ENCODE measurements at places on chromosomes 13 and 19. TPM values are rescaled to one million over a fixed set of nuclear protein-coding genes. Genes with fewer than 3 reads are reported as not detected.

PLPPR2 gene
- total RNA-seq, result 19.1 TPM

OVOL3 gene
- total RNA-seq, result not detected

ZNF880 gene
- total RNA-seq, result 24.8 TPM

CERS1 gene
- total RNA-seq, result 3.6 TPM

KMT5C gene
- total RNA-seq, result 9.1 TPM

DACT3 gene
- total RNA-seq, result 87.2 TPM

CBY2 gene
- not detected for total RNA-seq

FOXA3 gene
- total RNA-seq, result not detected

SHC2 gene
- 28.0 TPM for total RNA-seq

SPACA4 gene
- total RNA-seq, result not detected

TPM4 gene
- total RNA-seq, result 826 TPM

RETN gene
- not detected for total RNA-seq

TNFSF13B gene
- 2.0 TPM for total RNA-seq

FGF22 gene
- total RNA-seq, result not detected

GRCh38 chr13:106529415-106530170 lies 5.9 kb downstream of the EFNB2 start:
- H3K4me3 ChIP-seq, result no peak overlapping the region
- peak overlapping the region; percentile 90 for H3K27ac ChIP-seq
- DNase-seq, result no peak
- H3K4me1 ChIP-seq, result peaks cover 66% of the 10 kb centered on the region
- H3K27me3 ChIP-seq, result no peaks in the 10 kb centered on the region
- H3K36me3 ChIP-seq, result no peaks in the 10 kb centered on the region

- no peak overlapping the region for H3K4me3 ChIP-seq
- H3K4me1 ChIP-seq, result peaks cover 22% of the 10 kb centered on the region
- peaks cover 66% of the 10 kb centered on the region for H3K36me3 ChIP-seq
These were observed 111.1 kb downstream of the COL4A1 start for GRCh38 chr13:110195547-110196485.

DNA sequence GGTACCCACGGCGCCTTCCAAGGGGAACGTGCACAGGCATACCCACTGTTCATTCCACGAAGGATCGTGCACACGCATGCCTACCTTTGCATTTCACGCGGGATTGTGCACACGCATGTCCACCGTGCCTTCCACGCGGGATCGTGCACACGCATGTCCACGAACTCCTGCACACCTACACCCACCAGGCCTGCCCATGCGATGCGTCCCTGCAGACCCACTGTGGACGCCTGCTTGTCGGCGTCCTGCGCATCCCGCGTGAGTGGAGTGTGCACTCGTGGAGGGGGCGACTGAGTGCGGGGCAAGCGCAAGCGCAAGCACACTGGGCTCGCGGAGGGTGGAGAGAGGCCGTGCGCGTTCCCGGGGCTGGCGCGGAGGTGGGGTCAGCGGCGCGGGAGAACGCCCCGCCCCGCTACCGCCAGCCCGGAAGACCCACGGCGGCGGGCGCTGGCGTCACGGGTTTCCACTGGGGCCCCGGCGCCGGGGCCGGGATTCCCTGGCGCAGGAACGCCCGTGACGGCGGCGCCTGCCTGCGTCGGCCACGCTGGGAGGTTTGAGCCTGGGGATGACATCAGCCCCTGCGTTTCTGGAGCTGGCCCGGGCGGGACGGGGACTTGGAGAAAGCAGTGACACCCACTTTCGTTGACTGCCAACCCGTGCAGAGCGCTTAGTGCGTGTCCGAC lies 18.7 kb downstream of the GADD45B start:
- peaks cover 31% of the 10 kb centered on the region for H3K4me1 ChIP-seq
- H3K36me3 ChIP-seq, result no peaks in the 10 kb centered on the region
- peak overlapping the region; percentile 62 for H3K4me3 ChIP-seq
- DNase-seq, result peak; percentile 94
- H3K27me3 ChIP-seq, result no peaks in the 10 kb centered on the region
- peak overlapping the region; percentile 77 for H3K27ac ChIP-seq

GRCh38 chr13:71217827-71218226 lies 649.2 kb downstream of the DACH1 start:
- H3K4me1 ChIP-seq, result no peaks in the 10 kb centered on the region
- no peaks in the 10 kb centered on the region for H3K27me3 ChIP-seq
- H3K27ac ChIP-seq, result no peak overlapping the region
- H3K4me3 ChIP-seq, result no peak overlapping the region
- DNase-seq, result no peak

DNA sequence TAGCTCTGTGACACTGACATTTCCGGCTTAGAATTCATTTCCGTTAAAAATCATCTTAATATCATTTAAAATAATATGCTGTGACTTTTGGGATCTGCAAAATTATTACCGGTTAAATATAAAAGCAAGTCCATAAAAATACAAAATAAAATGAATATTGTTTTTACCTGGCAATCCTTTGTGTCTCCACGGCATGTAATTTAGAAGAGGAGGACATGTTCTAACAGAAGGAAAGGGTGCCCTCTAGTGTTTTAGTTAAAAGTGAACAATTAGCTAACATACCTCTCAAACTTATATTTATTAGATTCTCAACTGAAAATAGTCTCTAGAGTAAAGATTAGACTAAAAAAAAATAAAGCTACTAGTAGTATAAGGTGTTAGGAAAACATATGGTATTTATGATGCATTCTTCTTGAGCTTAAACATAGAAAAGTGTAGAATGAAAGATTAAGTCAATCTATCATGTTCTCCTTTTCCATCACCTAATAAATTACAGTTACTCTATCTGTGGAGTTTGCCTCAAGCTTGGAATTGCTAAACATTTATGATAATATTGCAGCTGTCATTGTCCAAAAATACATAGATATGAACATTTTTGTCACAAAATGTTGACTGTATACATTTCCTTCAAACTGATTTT lies 676.7 kb upstream of the SPRY2 start:
- H3K36me3 ChIP-seq, result no peaks in the 10 kb centered on the region
- no peaks in the 10 kb centered on the region for H3K4me1 ChIP-seq
- H3K27me3 ChIP-seq, result no peaks in the 10 kb centered on the region
- H3K27ac ChIP-seq, result no peak overlapping the region

- H3K27me3 ChIP-seq, result no peaks in the 10 kb centered on the region
- H3K4me3 ChIP-seq, result no peak overlapping the region
- DNase-seq, result no peak
- H3K36me3 ChIP-seq, result no peaks in the 10 kb centered on the region
- no peak overlapping the region for H3K27ac ChIP-seq
- no peaks in the 10 kb centered on the region for H3K4me1 ChIP-seq
These were observed 696.3 kb upstream of the SLC10A2 start for GRCh38 chr13:103762523-103762922.

DNA sequence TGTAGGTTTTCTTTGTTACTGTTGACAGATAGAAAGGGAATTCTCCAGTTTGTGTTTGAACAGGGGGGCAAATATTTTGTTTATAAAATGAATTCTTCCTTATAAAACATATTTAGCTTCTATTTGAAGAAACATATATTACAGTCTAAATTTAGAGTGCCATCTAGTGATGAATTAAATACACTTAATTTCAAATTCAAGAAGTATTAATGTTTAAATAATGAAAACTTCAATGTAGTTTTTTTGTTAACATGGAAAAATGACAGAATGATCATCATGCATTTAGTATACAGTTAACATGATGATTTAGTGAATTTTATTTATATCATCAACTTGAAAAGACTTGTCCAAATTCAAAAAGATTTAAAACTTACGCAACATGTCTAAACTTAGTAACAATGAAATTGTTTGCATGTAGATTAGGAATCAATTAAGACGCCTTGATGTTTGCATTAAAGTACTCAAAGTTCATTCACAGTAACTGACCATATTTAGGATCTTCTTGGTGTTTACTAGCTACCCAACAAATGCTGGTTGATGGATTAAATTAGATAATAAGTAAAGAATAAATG lies 765.9 kb upstream of the SLITRK1 start:
- no peak for DNase-seq
- no peaks in the 10 kb centered on the region for H3K36me3 ChIP-seq
- no peaks in the 10 kb centered on the region for H3K27me3 ChIP-seq

DNA sequence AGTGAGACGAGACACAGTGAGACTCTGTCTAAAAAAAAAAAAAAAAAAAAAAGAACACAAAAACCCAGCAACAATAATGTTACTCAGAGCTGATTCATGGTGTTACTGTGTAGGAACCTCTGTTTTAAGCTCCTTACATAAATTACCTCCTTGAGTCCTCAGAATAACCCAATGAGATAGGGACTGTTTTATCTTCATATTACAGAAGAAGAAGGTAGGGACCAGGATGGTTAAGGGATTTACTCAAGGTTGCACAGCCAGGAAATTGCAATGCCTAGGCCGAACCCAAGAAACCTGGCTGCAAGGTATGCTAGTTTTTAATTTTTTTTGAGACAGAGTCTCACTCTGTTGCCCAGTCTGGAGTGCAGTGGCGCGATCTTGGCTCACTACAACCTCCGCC lies 1.5 kb upstream of the DAND5 start:
- peak overlapping the region; percentile 86 for H3K27ac ChIP-seq
- no peak overlapping the region for H3K4me3 ChIP-seq
- no peaks in the 10 kb centered on the region for H3K27me3 ChIP-seq
- no peak for DNase-seq
- H3K36me3 ChIP-seq, result no peaks in the 10 kb centered on the region

- no peaks in the 10 kb centered on the region for H3K36me3 ChIP-seq
- H3K4me3 ChIP-seq, result no peak overlapping the region
- H3K27me3 ChIP-seq, result no peaks in the 10 kb centered on the region
These were observed 1942.7 kb downstream of the PCDH9 start for GRCh38 chr13:65287405-65287804.

DNA sequence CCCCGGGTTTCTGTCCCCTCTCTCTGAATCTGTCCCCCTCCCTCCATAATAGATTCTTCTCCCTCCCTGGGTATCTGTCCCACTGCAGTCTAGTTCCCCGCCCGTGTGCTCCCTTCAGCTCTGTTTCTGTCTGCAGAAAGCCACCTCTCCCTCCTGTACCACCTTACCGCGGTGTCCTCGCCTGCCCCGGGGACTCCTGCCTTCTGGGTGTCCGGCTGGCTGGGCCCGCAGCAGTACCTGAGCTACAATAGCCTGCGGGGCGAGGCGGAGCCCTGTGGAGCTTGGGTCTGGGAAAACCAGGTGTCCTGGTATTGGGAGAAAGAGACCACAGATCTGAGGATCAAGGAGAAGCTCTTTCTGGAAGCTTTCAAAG lies 1.3 kb downstream of the FCGRT start:
- no peak for DNase-seq
- H3K36me3 ChIP-seq, result no peaks in the 10 kb centered on the region
- H3K4me3 ChIP-seq, result peak overlapping the region; percentile 93
- peaks cover 29% of the 10 kb centered on the region for H3K4me1 ChIP-seq

- H3K36me3 ChIP-seq, result no peaks in the 10 kb centered on the region
- H3K4me1 ChIP-seq, result no peaks in the 10 kb centered on the region
- no peak overlapping the region for H3K4me3 ChIP-seq
- H3K27ac ChIP-seq, result no peak overlapping the region
These were observed 140.3 kb downstream of the DCT start for GRCh38 chr13:94339116-94339687.

DNA sequence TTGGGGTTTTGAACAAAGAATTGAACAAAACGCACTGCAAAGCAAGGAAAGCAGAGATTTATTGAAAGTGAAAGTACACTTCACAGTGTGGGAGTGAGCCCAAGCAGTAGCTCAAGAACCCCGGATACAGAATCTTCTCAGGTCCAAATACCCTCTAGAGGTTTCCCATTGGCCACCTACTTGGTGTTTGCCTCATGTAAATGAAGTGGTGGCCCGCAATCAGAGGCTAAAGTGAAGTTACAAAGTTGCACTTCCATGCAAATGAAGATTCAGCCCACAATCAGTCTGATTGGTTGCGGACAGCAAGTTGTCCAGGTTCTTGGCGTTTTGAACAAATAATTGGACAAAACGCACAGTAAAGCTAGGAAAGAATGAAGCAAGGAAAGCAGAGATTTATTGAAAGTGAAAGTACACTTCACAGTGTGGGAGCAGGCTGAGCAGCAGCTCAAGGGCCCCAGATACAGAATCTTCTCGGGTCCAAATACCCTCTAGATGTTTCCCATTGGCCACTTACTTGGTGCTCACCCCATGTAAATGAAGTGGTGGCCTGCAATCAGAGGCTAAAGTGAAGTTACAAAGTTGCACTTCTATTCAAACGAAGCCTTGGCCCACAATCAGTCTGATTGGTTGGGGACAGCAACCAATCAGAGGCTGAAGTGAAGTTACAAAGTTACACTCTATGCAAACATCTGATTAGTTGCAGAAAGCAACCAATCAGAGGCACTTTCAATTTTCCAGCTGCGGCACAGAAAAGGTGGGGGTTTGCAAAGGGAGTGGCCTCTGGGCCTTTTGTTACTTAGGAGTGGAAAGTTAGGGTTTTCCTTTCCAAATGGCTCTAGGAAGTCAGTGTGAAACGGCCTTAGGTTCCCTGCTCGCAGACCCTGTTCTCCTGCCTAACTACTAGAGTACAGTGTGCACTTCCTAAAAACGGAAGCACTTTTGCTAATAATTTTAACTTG lies 4.8 kb upstream of the TM9SF2 start:
- no peaks in the 10 kb centered on the region for H3K36me3 ChIP-seq
- DNase-seq, result peak; percentile 84
- peak overlapping the region; percentile 87 for H3K27ac ChIP-seq
- peak overlapping the region; percentile 26 for H3K4me3 ChIP-seq

GRCh38 chr13:114211446-114212157 lies 23.1 kb upstream of the CDC16 start:
- H3K4me1 ChIP-seq, result no peaks in the 10 kb centered on the region
- no peak overlapping the region for H3K27ac ChIP-seq
- no peaks in the 10 kb centered on the region for H3K27me3 ChIP-seq

DNA sequence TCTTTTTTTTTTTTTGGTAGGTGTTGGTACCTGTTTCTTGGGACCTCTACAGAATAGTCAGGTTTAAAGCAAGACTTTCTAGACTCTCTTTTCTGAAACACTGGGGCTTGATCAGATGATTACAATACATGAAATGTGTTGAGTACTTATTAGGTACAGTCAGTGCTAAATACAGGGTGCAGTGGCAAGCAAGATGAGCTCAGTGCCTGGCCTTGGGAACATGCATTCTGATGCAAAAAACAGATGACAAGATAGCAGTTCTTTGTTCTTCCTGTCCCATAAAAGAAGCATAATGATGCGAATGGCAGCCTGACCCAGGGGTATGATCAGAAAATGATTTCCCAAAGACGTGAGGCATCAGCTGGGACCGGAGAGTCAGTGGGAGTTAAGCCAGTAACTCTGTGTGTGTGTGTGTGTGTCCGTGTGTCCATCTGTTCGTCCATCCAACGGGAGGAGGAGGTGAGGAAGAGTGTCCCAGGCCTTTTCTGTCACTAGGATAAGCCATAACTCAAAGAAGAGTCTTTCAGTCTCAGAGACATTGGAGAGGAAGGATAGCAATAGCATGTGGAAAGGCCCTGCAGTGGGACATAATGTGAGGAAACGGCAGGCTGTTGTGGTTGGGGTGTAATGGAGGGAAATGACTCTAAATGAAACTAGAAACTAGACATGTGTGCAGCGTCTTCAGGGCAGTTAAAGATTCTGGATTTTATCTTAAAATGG lies 32.2 kb downstream of the SLAIN1 start:
- no peak overlapping the region for H3K4me3 ChIP-seq
- DNase-seq, result no peak
- H3K4me1 ChIP-seq, result no peaks in the 10 kb centered on the region
- no peak overlapping the region for H3K27ac ChIP-seq
- H3K36me3 ChIP-seq, result no peaks in the 10 kb centered on the region

- H3K4me3 ChIP-seq, result no peak overlapping the region
- H3K27ac ChIP-seq, result peak overlapping the region; percentile 35
- DNase-seq, result no peak
- H3K27me3 ChIP-seq, result no peaks in the 10 kb centered on the region
- H3K36me3 ChIP-seq, result peaks cover 18% of the 10 kb centered on the region
- H3K4me1 ChIP-seq, result peaks cover 48% of the 10 kb centered on the region
These were observed 2.8 kb downstream of the UBA2 start for GRCh38 chr19:34430738-34431625.

GRCh38 chr13:48291730-48292129 lies 11.8 kb upstream of the RB1 start:
- no peak for DNase-seq
- H3K27ac ChIP-seq, result no peak overlapping the region
- H3K4me3 ChIP-seq, result no peak overlapping the region
- H3K36me3 ChIP-seq, result no peaks in the 10 kb centered on the region
